ENCODE measurements at places on chromosomes 6 and 20.

DNA sequence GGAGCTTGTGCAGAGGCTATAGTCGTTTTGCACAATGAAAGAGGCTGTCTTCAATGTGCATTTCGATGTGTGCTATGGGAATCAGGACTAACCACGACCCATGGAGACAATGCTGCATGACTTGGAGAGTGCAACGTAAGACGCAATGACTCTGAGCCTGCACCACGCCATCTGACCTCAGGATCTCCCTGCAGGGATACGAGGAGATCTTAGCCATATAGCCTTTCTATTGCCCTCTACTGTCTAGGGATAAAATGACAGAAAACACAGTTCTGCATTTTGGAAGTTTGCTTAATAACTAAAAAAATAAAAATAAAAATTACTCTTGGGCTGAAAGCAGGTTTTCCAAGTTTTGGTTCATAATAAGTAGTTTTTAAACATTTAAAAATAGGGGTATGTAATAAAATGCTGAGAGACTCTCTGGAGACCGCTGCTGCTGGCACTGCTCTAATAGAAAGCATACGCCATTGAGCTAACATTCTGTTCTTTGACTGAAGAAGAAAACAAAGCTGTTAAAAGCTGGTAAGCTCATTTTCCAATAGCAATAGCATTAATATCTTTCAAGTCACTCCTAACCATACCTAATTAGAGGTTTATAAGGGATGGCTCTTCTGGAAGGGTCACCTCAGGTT lies 87.2 kb downstream of the PDE7B start:
- no peak for DNase-seq

GRCh38 chr6:168050225-168050880 lies 28.7 kb downstream of the FRMD1 start:
- DNase-seq = no peak

- no peak for DNase-seq
These were observed 50.7 kb downstream of the PTPN1 start for GRCh38 chr20:50560867-50561266.

- DNase-seq = no peak
These were observed 2.0 kb downstream of the DOK5 start for GRCh38 chr20:54477191-54477955.

DNA sequence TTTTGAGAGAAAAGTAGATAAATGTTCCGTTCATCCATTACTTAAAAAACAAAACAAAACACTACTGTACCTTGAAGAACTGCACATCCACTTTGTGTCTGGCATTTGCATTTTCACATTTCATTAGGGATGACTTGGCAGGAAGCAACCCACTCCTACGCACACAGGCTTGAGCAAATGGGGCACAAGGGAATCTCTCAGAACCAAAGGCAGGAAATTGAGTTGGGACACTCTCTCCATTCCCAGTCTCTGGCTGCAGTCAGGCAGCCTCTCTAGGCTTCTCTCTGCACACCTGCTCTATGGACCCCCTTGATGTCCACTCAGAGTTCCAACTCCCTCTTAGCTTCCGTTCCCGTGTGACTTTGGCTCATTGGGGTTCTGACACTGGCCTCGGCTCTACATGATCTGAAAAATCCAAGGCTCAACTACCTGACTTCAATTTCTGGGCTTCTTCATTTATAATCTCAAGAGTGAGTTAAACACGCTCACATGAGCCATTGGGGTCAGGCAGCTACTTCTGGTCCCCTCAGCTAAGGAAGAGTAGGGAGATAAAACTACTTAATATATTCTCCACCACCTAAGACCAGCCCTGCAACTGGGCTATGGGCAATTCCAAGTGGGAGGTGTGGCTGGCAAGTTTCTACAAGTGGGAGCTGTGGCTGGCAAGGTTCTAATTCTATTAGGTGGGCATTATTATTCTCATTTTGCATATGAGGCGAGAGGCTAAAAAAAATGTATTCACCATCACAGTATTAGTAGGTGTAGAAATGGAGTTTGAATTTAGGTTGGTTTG lies 251.9 kb downstream of the SOD2 start:
- DNase-seq = no peak
